Activated CD8-positive, alpha-beta memory T cell treated with anti-CD3 and anti-CD28 coated beads, Interleukin-2, amount 50 U/mL, for 4 hours (primary cell): ENCODE measurements at places on chromosomes 2 and 18.

DNA sequence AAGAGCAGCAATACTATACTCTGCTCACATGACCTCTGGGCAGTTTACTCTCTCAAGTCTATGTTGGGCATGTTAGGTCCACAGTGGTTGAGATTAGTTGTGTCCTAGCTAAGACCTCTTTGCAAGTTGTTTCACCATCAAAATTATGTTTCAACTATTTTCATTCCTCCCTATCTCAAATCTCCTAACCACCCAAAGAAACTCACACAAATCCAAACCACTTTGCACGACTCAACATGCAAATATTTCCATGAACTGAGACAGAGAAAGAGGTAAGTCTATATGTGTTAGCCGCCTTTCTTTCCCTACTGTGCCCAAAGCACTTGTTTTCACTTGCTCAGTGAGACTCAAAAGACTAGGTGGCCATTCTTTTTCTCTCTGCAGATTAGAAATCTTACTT, 546.8 kb downstream of the TNS1 start:
- DNase-seq: no peak

DNA sequence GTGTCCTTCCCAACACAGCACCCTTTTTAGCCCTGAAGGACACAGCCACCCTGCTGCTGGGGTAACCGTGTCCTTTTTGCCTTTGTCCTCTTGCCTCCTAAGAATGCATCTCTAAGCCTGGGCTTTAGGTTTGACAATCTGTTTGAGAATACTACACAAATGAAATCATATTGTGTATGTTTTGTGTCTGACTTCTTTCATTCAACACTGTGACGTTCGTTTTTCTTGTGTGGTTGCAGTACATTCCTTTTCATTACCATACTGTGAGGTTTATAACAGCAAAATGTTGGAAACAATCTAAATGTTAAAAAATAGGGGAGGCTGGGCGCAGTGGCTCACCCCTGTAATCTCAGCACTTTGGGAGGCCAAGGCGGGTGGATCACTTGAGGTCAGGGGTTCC, 11.2 kb downstream of the ASPRV1 start:
- DNase-seq: no peak

DNA sequence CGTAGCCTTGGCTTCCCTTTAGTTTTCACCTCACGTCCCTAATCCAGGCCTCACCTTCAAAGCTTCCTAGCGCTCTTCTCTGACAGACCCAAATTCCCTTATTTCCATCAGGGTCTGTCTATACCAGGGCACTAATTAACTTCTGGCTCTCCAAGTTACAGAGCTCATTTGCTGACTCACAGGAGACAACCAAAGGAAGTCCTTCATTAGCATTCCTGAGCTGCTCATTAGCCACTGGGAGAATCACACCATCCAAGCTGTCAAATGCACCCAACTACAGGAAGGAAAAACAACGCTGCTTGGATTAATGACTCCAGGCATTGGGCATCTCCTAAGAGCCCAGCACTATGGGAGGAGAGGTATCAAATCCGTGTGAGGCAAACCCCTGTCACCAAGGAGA, 109.8 kb upstream of the ALK start:
- DNase-seq: no peak

- DNase-seq: no peak
These were observed 219.3 kb upstream of the TMEFF2 start for GRCh38 chr2:192413812-192414681.

GRCh38 chr18:11665587-11665986, 23.5 kb upstream of the GNAL start:
- no peak for DNase-seq
